SHP77 treated with DMSO at 0.1 percent for 48 hours (cell line): ENCODE measurements at places on chromosomes 7 and 10.

- DNase-seq = no peak
Observed at GRCh38 chr10:88901984-88902789, 22.1 kb downstream of the STAMBPL1 start.

- no peak for DNase-seq
Observed at GRCh38 chr7:36630112-36630650, 94.1 kb downstream of the AOAH start.

DNA sequence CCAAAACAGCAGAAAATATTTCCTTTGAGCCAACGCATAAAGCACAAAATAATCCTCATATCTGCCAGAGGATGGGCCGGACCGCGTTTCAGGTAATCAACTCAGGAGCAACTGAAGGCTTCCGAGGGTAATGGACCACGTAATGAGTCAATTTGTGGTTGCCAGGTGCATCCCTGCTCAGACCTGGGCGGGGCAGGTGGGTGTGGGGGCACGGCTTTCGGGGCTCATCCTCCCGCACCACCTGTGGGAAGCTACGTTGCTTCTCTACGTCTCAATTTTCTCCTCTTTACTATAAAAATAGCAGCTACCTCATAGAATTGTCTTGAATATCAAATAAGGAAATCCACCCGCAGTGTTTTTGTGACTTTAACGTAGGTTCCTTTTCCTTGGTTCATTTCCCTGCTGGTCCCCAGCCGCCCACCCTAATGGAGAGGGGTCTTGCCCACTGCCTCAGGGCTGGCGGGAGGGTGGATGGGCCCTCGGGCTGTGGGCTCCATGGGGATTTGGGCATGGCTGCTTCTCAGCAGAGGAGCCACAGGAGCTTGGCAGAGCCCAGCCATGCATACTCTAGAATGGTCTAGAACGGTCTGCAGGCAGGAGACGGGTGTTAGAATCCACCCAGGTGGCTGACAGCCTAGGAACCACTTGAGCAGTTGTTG is 324.7 kb downstream of the ADARB2 start:
- no peak for DNase-seq

DNA sequence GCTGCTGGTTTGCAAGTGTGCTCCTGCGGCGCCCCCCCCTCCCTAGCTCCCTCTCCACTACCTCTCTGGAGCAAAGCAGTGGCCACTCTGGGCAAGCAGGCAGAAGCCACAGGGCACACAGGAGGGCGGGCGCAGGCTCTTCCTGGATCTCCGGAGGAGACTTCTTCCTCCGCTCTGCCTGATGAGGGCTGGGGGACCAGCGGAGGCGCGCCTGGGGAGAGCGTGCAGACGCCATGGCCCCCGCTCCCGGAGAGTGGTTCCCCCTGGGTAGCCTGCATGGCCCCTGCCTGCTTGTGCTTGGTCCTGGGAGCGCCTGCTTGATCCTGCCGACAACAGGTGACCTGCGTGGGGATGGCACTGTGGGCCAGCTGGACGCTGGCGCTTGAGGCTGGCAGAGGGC is 29.0 kb downstream of the ANKMY2 start:
- no peak for DNase-seq

- no peak for DNase-seq
Observed at GRCh38 chr10:132245056-132245455, 58.3 kb downstream of the DPYSL4 start.

DNA sequence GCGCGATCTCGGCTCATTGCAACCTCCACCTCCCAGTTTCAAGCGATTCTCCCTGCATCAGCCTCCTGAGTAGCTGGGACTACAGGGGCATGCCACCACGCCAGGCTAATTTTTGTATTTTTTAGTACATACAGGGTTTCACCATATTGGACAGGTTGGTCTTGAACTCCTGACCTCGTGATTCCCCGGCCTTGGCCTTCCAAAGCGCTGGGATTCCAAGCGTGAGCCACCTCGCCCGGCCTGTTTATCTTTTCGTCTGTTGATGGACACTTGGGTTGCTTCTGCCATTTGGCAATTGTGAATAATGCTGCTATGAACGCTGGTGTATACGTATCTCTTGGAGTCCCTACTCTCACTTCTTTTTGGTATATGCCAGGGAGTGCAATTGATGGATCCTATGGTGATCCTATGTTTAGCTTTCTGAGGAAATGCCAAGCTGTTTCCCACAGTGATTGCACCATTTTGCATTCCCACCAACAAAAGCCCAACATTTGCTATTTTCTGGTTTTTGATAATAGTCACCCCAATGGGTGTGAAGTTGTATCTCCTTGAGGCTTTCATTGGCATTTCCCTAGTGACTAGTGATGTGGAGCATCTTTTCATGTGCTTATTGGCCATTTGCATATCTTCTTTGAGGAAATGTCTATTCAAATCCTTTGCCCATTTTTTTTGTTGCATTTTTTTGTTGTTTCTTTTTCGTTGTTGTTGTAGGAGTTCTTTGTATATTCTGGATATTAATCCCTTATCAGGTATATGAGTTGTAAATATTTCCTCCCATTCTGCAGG is 3.5 kb downstream of the ANTXRL start:
- no peak for DNase-seq

DNA sequence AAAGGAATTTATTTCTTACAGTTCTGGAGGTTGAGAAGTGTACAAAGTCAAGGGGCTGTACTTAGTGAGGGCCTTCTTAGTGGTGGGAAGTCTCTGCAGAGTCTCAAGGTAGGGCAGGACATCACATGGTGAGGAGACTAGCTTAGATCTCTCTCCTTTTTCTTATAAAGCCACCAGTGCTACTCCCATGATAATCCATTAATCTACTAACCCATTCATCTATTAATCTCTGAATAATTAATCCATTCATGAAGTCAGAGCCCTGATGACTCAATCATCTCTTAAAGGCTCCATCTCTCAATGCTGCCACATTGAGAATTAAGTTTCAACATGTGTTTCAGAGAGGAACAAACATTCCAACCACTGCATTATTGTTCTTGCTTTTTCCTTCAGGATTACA is 64.4 kb upstream of the CSTF2T start:
- no peak for DNase-seq

DNA sequence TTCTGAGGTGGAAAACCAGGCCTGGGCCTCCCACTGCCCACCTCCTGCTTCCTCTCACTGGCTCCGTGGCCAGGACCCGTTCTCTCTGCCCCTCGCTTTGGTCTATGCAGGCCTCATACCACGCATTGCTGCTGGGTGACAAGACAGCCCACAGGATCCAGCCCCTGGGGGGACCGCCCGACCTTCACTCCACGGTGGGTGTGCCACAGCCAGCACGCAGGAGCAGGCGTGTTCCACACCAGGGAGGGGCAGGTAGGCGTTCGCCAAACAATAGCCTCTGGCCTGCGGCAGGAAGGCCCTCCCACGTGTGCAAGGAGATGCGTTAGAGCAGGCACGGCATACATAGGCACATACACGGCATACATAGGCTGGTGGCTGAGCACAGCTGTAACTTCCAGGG is 233.4 kb downstream of the WDR37 start:
- DNase-seq = peak; percentile 17

GRCh38 chr7:68348401-68348800 is 1249.9 kb upstream of the AUTS2 start:
- no peak for DNase-seq

DNA sequence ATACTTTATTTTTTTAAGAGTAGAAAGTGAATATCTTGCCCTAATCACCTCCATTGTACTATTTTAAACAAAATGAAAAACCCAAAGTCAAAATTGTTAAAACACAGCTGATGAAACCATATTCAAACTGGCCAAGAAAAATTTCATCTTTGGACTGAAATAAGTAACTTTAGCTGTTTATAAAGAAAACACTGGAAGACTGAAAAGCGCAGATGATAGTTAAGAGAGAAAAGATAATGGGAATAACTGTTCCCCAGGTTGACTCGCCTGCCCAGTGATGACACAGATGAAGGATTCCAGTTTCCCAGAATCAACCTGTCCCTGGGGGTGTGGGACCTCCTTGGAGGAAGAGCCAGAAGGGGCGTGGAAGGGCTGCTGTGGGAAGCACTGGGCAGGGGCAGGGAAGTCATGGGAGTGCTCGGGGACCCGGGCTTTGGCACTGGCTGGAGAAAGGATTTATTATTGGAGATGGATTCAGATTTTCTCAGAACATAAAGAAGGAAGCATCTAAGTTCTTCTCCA is 43.1 kb downstream of the DENND2A start:
- no peak for DNase-seq

GRCh38 chr7:51031216-51031615 is 248.5 kb upstream of the GRB10 start:
- DNase-seq = no peak

- DNase-seq = no peak
Observed at GRCh38 chr7:68744036-68744435, 854.2 kb upstream of the AUTS2 start.

DNA sequence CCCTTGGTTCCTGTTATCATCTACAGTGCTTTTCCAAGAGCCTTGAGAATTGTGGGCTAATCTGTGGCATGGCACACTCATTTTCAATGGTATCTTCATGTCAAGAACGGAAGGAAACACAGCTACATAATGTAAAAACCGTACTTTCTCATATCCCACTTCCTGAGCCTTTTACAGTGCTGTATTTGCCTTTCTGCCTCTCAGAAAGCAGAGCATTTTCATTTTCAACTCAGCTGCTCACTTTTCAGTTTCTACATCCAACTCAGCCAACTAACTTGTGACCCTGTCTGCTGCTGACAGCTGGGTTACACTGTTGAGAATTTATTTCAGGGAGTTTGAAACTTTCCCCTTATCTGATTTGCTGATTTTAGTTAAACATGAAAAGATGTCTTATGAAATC is 875.8 kb upstream of the KCND2 start:
- no peak for DNase-seq

GRCh38 chr10:72228318-72228751 is 12.3 kb upstream of the ASCC1 start:
- DNase-seq = no peak

DNA sequence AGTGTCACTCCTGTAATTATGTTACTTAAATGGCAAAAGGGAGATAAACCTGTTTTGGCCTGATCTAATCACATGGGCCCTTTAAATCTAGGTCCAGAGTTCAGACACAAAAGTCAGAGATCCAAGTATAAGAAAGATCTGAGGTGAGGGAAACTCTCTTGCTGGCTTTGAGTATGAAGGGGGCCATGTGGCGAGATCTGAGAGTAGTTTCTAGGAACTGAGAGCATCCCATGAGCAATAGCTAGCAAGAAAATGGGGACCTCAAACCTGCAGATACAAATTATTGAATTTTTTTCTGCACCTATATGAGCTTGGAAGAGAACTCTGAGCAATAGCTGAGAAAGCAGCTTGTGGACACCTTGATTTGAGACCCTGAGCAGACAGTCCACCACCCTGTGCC is 27.6 kb downstream of the ANKRD7 start:
- no peak for DNase-seq

- DNase-seq = no peak
Observed at GRCh38 chr10:129056734-129057689, 410.0 kb upstream of the MGMT start.

GRCh38 chr7:128755075-128755818 is 16.1 kb downstream of the CALU start:
- DNase-seq = no peak

DNA sequence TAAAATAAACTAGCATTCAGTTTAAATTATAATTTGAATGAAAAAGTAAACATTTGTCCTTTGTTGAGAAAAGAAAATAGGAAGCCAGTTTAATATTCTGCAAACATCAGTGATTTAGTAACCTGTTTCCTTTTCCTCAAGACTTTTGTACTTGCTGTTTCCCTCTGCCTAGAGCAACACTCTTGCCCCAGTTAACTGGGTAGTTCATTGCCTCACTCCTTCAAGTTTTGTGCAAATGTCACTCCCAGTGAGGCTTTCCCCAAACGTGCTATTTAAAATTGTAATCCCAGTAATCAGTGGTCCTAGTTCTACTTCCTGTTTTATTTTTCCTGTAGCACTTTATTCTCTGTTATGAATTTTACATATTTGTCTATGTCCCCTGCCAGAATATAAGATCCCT is 23.8 kb downstream of the DLD start:
- no peak for DNase-seq

- no peak for DNase-seq
Observed at GRCh38 chr7:82294382-82294784, 149.2 kb downstream of the CACNA2D1 start.

DNA sequence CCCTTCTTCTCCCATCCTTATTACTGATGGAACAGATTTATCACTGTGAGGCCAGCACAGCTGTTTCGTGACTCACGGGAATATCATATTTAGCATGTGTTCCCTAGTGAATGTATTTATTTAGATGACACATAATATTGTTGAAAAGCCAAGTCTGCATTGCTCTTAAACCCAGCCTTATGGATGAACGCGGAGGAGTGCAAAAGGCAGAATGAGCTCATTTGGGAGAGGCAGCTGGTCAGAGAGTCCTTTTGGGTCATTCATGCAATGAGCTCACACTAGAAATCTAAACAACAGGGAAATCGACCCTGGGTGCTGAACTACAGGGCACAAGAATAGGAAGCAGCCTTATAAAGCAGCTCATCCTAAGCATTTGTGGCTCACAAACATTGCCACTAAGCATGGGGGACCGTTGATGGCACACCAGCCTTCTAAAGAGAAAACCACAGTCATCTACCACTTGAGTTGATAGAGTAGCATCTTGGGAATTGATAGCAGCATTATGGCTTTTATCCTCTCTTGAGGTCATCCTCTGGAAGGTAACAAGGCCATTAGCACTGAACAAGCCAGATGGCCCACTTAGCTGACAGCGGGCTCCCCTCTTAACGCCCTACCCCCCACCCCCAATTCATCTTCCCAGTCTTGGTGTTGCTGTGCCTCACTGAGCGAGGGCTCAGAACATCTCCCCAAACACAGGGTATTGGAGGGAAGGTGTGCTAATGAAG is 32.9 kb upstream of the SDK1 start:
- DNase-seq = peak; percentile 93

GRCh38 chr7:158495216-158495615 is 92.4 kb downstream of the PTPRN2 start:
- DNase-seq = no peak

- DNase-seq = no peak
Observed at GRCh38 chr10:45466784-45467183, 92.8 kb downstream of the ALOX5 start.

- DNase-seq = no peak
Observed at GRCh38 chr7:92546856-92547497, 18.4 kb downstream of the RBM48 start.

DNA sequence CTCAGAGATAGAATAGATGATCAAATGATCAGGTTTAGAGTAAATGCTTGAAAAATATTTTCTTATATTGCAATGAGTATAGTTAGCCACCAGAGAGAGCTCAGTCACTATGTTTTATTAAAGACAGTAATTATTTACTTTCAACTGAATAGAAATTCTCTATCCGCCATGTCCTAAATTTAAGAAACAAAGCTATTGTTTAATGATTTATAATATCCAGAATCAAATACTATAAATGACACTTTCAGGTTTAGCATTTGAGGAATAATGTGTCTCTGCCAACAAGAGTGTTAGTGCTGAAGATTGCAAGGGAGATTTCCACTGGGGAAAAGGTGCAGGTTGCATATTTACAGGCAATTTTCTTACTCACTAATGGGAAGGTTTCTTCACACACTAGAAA is 184.7 kb downstream of the DGKB start:
- peak; percentile 68 for DNase-seq

- DNase-seq = no peak
Observed at GRCh38 chr7:24143547-24143946, 140.4 kb upstream of the NPY start.

- DNase-seq = peak; percentile 99
Observed at GRCh38 chr7:12386313-12386740, 17.3 kb downstream of the VWDE start.
